ENCODE measurements at places on chromosomes 13 and 19.

GRCh38 chr13:40966298-40966697 lies 52.8 kb downstream of the ELF1 start:
- DNase-seq: no peak

DNA sequence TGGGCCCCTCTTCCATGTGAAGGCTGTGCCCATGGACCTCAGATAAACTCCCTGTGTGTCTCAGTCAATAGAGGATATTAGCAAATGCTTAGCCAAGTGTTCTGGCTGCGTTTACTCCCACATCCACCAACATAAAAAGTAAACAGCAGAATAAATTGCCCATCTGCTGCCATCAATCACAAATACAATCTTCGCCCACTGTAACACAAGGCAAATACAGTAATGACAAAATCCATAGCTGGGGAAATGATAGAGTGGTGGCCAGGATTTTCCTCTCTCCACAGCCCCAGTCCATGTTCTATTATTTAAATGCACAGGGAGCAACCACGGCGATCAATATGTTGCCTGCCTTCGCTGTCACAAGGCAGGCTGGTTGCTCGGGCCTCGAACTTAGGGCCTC lies 376.5 kb downstream of the UQCRFS1 start:
- no peak for DNase-seq

DNA sequence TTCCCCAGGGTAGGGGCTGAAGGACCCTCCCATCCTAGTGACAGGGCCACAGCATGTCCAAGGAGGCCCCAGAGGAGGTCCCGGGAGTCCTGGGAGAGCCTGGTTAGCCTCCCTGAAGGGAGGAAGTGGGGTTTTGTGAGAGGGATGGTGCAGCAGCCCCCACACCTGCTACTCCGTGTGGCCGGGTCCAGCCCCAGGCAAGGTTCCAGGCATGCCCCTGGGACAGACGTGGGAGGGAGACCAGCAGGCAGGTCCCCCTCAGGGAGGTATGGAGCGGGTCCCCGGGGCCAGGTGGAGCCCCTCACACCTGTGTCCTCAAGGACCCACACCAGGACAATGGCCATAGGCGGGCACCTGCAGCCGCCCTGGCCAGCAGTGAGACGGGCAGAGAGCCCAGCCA lies 1.9 kb upstream of the F7 start:
- DNase-seq: no peak

GRCh38 chr19:13665125-13665905 lies 99.0 kb upstream of the MRI1 start:
- DNase-seq: no peak

DNA sequence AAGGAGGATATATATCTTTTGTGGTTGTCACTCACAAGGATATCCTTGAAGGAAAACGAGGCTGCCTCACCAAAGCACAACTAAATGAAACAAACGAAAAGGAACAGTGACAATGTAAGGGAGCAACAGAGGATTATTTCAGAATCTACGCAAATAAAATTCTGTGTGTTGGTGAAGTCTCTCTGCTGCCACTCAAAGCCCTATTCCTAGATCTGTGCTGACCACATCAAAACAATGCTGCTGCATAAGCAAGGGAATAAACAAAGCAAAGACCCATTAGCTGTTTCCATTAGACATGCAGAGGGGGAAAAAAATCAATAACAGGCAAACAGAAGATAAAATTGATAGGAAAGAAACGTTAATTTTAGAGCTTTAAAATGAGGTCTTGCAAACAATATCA lies 204.4 kb downstream of the MZT1 start:
- DNase-seq: no peak

Data from Jurkat, Clone E6-1 (cell line).